ENCODE measurements at places on chromosomes 16 and 17.

DNA sequence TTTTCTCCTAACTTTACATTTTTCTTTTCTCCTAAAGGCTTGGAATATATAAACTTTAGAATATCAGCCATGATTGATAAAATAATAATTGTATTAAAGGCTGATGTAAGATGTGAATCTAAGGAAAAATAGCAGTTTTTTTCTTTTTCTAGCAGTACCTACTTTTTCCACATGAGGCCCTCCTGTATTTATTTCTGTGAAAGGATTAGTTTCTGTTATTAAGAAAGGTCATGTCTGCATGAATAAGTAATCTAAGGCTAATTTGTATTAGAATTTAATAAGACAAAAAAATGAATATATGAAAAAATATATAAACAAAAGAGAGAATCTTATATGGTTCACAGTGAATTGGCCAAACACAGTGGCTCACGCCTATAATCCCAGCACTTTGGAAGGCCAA lies 85.3 kb downstream of the STXBP4 start:
- DNase-seq, result no peak

DNA sequence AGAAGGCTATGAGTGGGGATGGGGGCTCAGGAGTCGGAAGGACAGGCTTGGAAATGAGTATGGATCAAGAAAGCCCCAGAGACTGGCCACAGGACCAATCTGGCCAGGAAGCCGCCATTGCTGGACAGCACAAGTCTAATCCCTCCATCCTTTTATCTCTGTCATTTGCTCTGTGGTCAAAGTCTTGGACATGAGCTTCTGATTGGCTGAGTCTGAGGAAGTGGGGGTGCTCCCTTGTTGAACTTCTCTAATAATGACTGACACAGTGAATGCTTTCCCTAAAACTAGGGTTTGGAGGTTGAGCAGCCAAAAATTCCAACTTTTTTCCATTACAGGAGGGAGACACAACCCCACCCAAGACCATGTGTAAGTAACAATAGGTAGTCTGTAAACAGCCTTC lies 97.4 kb downstream of the MARF1 start:
- no peak for DNase-seq

- DNase-seq, result no peak
Observed at GRCh38 chr16:16191493-16192167, 31.7 kb downstream of the ABCC6 start.

GRCh38 chr16:17116595-17117322 lies 354.0 kb downstream of the XYLT1 start:
- DNase-seq, result no peak

- no peak for DNase-seq
Observed at GRCh38 chr16:30615358-30616091, 5.3 kb upstream of the ZNF689 start.

DNA sequence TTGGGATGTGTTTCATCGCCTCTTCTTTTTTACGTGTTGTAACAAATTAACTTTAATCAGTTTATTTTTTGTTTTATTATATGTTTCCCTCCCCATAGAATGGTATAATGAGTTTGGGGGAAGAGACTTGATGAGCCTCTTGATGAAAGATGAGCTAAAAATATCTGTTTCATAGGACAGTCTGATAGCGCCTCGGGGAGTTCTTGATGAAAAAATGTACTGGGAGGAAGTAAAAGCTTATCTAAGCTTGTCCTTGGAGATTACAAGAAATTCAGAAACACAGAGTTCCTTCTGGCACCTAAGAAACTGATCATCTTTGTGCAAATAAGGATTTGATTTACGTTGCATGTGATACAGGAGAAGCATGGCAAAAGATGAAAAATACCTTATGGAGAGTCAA lies 350.2 kb upstream of the CDH8 start:
- DNase-seq, result no peak
